ENCODE measurements at places on chromosomes 5 and 9. TPM values are rescaled to one million over a fixed set of nuclear protein-coding genes. Genes with fewer than 3 reads are reported as not detected.

INSL6 gene
- not detected for total RNA-seq

ANKRD18B gene
- 9.5 TPM for total RNA-seq

AKNA gene
- 13.5 TPM for total RNA-seq

DMRT3 gene
- 0.42 TPM for total RNA-seq

WDR38 gene
- not detected for total RNA-seq

NR4A3 gene
- 0.64 TPM for total RNA-seq

RORB gene
- total RNA-seq, result 0.36 TPM

TAF11L5 gene
- total RNA-seq, result not detected

PRELID2 gene
- 17.9 TPM for total RNA-seq

FYB1 gene
- 3.9 TPM for total RNA-seq

MARCOL gene
- not detected for total RNA-seq

POU5F2 gene
- 7.1 TPM for total RNA-seq

SLC36A3 gene
- total RNA-seq, result not detected

Data from suprapubic skin (tissue), 4 donors.